ENCODE measurements at places on chromosomes 5 and 9. TPM values are rescaled to one million over a fixed set of nuclear protein-coding genes. Genes with fewer than 3 reads are reported as not detected.

The OR4F3 gene
- not detected for total RNA-seq

The PDE6A gene
- under 0.01 TPM for total RNA-seq

The THBS4 gene
- total RNA-seq = 2.6 TPM

The PCDHB9 gene
- 0.43 TPM for total RNA-seq

The RANBP3L gene
- under 0.01 TPM for total RNA-seq

The HTR4 gene
- total RNA-seq = not detected

The C9orf153 gene
- not detected for total RNA-seq

The PPP3R2 gene
- total RNA-seq = not detected

The ZDHHC11 gene
- total RNA-seq = 0.85 TPM

The PROB1 gene
- 1.5 TPM for total RNA-seq

The ZNG1A gene
- 19.9 TPM for total RNA-seq
